ENCODE measurements at places on chromosomes 7 and 10. TPM values are rescaled to one million over a fixed set of nuclear protein-coding genes. Genes with fewer than 3 reads are reported as not detected.

DNA sequence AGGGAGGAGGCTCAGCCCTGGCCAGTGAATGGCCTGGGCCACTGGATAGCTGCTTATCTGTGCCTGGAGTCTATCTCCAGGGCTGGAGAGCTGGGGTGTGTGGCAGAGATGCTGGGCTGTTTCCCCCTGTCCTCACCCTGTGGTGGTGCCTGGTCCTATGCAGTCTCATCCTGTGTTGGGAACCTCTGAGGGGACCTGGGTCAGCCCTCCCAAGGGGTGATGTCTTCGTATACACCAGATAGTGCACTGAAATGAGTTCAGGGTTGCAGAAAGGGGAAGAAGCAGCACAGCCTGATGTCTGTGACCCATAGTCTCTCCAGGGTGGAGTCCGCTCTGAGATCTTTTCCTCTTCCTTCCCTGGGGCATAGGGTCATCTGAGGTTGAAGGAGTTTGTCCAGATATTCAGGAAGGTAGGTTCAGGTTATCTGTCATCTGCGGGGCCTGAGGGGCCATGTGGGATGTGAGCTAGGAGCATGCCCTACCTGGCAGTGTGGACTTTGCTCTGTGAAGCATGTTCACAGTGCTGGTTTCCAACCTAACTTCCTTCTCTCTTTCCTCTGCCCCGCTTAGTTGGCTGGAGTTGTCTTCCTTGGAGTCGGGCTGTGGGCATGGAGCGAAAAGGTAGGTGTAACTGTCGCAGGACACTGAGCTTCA, 33.4 kb upstream of the SH2D4B start:
- H3K4me3 ChIP-seq: no peak overlapping the region
- DNase-seq: no peak
- H3K36me3 ChIP-seq: no peaks in the 10 kb centered on the region
- peaks cover 98% of the 10 kb centered on the region for H3K4me1 ChIP-seq
- H3K27me3 ChIP-seq: no peaks in the 10 kb centered on the region

- H3K27ac ChIP-seq: no peak within 1 kb of the TSS
- DNase-seq: no peak
- H3K36me3 ChIP-seq: no peaks in the 10 kb centered on the region
- peak within 1 kb of the TSS; percentile 13 for H3K4me3 ChIP-seq
- peaks cover 10% of the 10 kb centered on the region for H3K27me3 ChIP-seq
Measured at GRCh38 chr10:117137911-117138642, at the start of gene VAX1. Gene VAX1 (minus strand): TSS chr10:117138270. CDS start chr10:117138056, 214 bp downstream.

GRCh38 chr10:78044179-78044578, 10.5 kb downstream of the RPS24 start:
- H3K36me3 ChIP-seq: peaks cover 31% of the 10 kb centered on the region
- no peaks in the 10 kb centered on the region for H3K27me3 ChIP-seq
- peaks cover 25% of the 10 kb centered on the region for H3K4me1 ChIP-seq
- H3K4me3 ChIP-seq: no peak overlapping the region

GRCh38 chr10:133159950-133160825, at the start of gene KNDC1:
Gene KNDC1 (plus strand): TSS chr10:133160219. CDS start chr10:133160468, 249 bp downstream.
- H3K4me1 ChIP-seq: no peaks in the 10 kb centered on the region
- no peak within 1 kb of the TSS for H3K27ac ChIP-seq
- peak within 1 kb of the TSS; percentile 57 for H3K4me3 ChIP-seq

VSTM4 gene
- 0.07 TPM for total RNA-seq

NPY4R2 gene
- not detected for total RNA-seq

MAT1A gene
- total RNA-seq: 1.6 TPM

Measured in HCT116 (cell line).